Activated T-helper 9 cell treated with anti-CD3 and anti-CD28 coated beads, Interleukin-2, amount 50 U/mL, for 16 hours (primary cell): ENCODE measurements at places on chromosomes 16 and 17.

GRCh38 chr16:8853150-8853549 is 15.7 kb downstream of the CARHSP1 start:
- no peak for DNase-seq

GRCh38 chr17:2172077-2172851 is 117.4 kb downstream of the HIC1 start:
- DNase-seq: no peak

DNA sequence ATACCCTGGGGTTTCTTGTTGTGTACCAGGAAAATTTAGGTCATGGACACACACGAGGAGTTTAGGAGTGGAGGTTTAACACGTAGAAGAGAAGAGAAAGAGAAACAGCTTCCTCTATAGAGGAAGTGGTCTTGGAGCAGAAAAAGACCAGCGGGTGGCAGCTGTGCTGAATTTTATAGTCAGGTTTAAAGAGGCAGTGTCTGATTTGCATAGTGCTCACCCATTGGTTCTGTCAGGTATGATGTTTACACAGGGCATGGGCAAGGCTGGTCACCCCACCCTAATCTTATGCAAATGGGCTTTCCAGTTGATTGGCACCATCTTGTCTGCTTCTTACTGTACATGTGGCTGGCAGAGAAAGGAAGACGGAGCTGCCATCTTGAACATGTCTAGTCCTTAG is 309.0 kb downstream of the CDH13 start:
- no peak for DNase-seq

- DNase-seq: no peak
Measured at GRCh38 chr16:49281843-49282642, 405 bp upstream of the CBLN1 start.

- DNase-seq: no peak
Measured at GRCh38 chr17:36687736-36688135, 86.4 kb downstream of the MRM1 start.

- DNase-seq: no peak
Measured at GRCh38 chr16:73166441-73166851, 118.5 kb upstream of the ZFHX3 start.

GRCh38 chr16:11063448-11064201 is 119.3 kb downstream of the CLEC16A start:
- no peak for DNase-seq

- no peak for DNase-seq
Measured at GRCh38 chr16:29789775-29790182, 772 bp upstream of the KIF22 start.

- DNase-seq: no peak
Measured at GRCh38 chr17:76241204-76241538, 878 bp upstream of the RNF157 start.

GRCh38 chr16:813204-813915 is 12.8 kb upstream of the GNG13 start:
- DNase-seq: peak; percentile 39

- no peak for DNase-seq
Measured at GRCh38 chr16:15055141-15056053, 477 bp downstream of the NTAN1 start.

DNA sequence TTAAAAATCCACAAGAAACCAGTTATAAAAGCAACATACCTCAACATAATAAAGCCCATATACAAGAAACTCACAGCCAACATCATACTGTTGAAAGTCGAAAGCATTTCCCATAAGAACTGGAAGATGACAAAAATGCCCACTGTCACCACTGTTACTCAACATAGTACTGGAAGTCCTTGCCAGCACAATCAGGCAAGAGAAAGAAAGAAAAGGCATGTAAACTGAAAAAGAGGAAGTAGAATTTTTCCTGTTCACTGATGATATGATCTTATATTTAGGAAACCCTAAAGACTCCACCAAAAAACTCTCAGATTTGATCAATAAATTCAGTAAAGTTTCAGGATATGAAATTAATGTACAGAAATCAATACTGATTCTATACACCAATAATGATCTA is 45.1 kb downstream of the AHSP start:
- DNase-seq: no peak

DNA sequence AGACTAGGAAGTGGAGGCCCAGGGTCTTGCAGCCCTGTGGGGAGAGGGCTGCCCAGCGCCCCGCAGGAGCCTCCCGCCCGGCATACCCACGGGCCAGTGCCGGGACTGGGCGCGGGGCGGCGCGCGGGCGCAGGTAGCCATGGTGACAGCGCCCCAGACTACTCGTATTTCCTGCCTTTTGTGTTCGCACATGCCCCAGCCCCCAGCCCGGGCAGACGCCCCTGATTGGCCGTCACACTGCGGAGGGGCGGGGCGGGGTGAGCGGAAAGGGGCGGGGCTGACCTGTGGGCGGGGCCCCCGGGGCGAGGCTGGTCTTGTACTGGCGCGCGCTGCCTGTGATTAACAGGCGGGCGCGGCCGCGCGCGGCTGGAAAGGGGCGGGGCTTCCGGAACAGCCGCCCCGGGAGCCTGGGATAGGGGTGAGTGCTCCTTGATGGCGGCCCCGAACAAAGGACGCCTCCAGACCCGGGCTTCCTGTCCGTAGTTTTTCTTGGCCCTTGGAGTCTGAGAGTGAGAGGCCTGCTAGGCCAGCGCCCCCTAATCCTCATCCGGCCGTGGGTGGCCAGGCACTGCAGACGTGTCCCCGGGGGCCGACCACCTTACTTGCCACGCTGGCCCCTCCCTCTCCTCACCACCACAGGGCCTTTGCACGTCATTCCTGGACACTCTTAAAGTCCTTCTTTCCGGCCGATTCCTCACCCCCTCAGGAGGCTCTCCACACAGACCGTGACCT is 71.0 kb downstream of the RAI1 start:
- peak; percentile 97 for DNase-seq

GRCh38 chr17:57544401-57544800 is 200.7 kb downstream of the CCDC182 start:
- DNase-seq: no peak

DNA sequence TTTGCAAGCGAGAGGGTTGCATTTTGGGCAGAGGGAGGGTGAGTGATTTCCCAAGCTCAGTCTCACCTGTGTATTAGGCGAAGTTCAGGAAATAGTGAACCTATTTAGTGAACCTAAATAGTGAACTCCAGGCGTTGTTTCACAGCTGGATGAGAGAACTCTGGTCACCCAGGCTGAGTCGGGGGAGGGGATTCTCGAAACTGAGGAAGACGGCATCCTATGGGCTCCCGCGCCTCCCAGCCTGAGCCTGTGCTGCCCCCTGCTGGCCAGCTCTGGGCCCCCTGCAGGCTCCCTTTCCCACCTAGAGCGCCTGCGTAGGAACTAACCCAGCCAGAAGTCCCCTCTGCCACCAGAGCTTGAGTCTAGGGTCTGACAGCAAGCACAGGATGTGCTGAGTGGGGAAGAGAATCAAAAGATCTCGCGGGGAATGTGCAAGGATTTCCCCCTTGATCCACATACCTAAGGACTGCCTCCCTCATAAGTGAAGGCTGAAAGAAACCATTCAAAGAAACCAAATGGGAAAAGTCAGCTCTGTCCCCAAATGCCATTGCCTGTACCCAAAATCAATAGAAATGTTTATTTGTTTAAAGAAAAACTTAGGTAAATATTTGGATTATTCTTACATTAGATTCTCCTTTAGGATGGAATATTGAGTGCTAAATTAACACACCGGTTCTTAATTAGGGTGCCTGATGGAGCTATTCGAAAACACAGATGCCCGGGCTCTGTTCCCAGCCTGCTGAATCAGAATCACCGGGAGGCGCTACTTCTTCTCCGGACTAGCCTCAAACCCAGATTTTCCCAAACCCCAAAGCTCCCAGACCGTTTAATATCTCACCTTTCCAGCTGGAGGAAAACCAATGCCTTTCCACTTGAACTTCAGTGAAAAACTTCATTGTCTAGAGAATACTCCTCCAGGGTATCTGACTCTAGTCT is 14.8 kb upstream of the MARVELD3 start:
- peak; percentile 62 for DNase-seq
